ENCODE measurements at places on chromosomes 3 and 15.
A peak's percentile ranks its signal among the peaks of the same experiment; 100 is the strongest.

- peak; percentile 13 for DNase-seq
Observed at GRCh38 chr15:47717036-47717612, at the start of gene SEMA6D. TSS of gene SEMA6D (plus strand) at chr15:47717505. CDS start at chr15:47759799, 42,294 bp downstream.

GRCh38 chr3:18445401-18446148, 20.4 kb upstream of the SATB1 start:
- DNase-seq, result no peak

- no peak for DNase-seq
Observed at GRCh38 chr3:183360971-183361624, 67.3 kb downstream of the MCF2L2 start.

DNA sequence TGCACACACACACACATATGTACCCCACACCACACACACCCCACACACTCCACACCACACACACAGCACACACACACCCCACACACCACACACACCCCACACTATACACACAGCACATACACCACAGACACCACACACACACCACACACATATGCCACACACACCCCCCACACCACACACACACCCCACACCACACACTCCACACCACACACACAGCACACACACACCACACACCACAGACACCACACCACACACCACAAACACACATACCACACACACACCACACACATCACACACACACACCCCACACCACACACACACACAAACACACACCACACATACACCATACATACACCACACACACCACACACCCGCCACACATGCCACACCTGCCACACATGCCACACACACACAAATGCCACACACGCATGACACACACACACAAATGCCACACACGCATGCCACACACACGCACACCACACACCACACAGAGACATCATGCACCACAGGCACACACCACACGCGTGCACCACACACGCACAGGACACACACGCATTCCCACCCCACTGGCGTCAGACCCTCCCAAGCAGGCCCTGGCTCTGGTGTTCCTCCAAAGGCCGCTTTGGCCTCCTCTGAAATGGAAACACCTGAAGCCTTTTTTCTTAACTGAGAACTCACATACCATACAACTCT, 15.7 kb downstream of the CHST13 start:
- DNase-seq, result no peak

DNA sequence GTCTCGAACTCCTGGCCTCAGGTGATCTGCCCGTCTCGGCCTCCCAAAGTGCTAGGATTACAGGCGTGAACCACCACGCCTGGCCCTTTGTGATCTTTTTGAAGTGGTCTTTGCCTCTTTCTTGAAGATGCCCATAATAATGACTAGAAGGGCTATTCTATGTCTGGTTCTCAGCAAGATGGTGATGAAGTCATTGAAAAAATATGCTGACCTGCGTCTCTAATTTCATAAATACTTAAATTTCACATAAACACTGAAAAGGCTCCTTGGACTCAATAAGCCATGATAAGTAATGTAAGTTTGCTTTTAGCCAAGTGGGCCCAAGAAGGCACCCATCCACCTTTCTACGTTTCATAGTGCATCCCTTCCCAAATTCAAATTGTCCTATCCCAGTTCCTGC, 775 bp upstream of the MAPK6 start:
- DNase-seq, result no peak

Data from suppressor macrophage treated with lipopolysaccharide for 1 hour (primary cell).